Activated B cell treated with CpG ODN at 0.5 μM for 24 hours (primary cell): ENCODE measurements at places on chromosomes 7 and 10. TPM values are rescaled to one million over a fixed set of nuclear protein-coding genes. Genes with fewer than 3 reads are reported as not detected.
A peak's percentile ranks its signal among the peaks of the same experiment; 100 is the strongest.

DNA sequence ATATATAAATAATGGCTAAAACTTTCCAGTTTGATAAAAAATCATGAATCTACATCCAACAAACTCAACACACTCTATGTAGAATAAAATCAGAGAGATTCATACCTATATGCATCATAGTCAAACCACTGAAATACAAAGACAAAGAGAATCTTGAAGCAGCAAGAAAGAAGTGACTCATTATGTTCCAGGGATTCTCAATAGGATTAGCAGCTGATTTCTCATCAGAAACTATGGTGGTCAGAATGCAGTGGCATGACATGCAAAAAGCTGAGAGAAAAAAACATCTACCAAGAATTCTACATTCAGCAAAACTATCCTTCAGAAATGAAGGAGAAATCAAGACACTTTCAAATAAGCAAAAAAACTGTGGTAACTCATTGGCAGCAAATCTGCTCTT, 187.4 kb downstream of the RNLS start:
- H3K4me3 ChIP-seq: no peak overlapping the region
- no peaks in the 10 kb centered on the region for H3K27me3 ChIP-seq

GRCh38 chr7:70659263-70659662, 472.7 kb upstream of the GALNT17 start:
- no peak overlapping the region for H3K4me3 ChIP-seq
- no peaks in the 10 kb centered on the region for H3K4me1 ChIP-seq
- H3K27me3 ChIP-seq: no peaks in the 10 kb centered on the region
- H3K36me3 ChIP-seq: peaks cover 8% of the 10 kb centered on the region

DNA sequence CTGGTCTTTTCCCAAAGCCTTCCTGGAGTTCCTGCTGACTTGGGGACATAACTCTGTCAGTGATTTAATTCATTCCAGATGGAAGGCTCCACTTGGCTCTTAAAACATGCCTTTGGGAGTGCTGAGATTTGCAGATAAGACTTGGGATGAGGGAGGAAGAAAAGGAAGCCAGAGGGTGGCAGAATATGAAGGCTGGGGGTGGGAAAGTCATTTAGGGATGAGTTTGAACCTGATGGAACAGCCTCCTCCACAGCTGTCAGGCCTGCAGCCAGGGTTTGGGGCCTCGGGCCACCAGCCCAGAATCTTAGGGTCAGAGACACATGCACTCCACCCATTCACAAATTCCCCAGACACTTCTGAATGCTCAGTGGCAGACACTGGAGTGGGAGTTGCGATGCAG, 28.4 kb upstream of the EIF5AL1 start:
- no peaks in the 10 kb centered on the region for H3K4me1 ChIP-seq
- H3K27me3 ChIP-seq: peaks cover 2% of the 10 kb centered on the region
- H3K36me3 ChIP-seq: no peaks in the 10 kb centered on the region
- no peak overlapping the region for H3K27ac ChIP-seq
- DNase-seq: no peak

GRCh38 chr10:58384544-58384998, 639 bp upstream of the TFAM start:
- no peak for DNase-seq
- H3K4me3 ChIP-seq: peak overlapping the region; percentile 98
- peak overlapping the region; percentile 97 for H3K27ac ChIP-seq
- no peaks in the 10 kb centered on the region for H3K27me3 ChIP-seq
- H3K4me1 ChIP-seq: peaks cover 41% of the 10 kb centered on the region

- H3K27ac ChIP-seq: no peak overlapping the region
- H3K4me1 ChIP-seq: no peaks in the 10 kb centered on the region
- H3K27me3 ChIP-seq: no peaks in the 10 kb centered on the region
- H3K4me3 ChIP-seq: no peak overlapping the region
- no peaks in the 10 kb centered on the region for H3K36me3 ChIP-seq
- no peak for DNase-seq
Measured at GRCh38 chr7:17528636-17529035, 230.2 kb downstream of the AHR start.

- H3K4me3 ChIP-seq: no peak overlapping the region
- no peaks in the 10 kb centered on the region for H3K36me3 ChIP-seq
- no peak for DNase-seq
- H3K27me3 ChIP-seq: no peaks in the 10 kb centered on the region
Measured at GRCh38 chr7:36245684-36246299, 92.7 kb downstream of the EEPD1 start.

DNA sequence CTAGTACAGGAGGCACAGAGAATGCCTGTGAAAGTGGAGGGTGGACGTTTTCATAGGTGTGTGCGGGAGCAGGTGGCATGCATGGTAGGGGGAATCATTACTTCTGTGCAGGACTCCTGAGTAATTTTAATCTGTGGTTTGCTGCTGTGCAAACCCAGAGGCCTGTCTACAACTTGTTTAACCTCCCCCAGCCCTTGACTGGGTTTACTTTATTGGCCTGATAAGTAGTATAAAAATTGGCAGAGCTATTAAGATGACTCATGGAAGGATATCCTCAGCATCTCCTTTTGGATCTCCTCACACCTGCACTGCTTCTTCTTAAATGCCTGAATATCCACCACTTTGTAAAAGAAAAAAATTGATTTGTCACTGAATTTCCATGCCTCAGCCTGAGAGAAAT, 104.8 kb downstream of the AUTS2 start:
- H3K27me3 ChIP-seq: no peaks in the 10 kb centered on the region
- DNase-seq: no peak
- H3K36me3 ChIP-seq: no peaks in the 10 kb centered on the region
- peaks cover 10% of the 10 kb centered on the region for H3K4me1 ChIP-seq
- no peak overlapping the region for H3K27ac ChIP-seq
- H3K4me3 ChIP-seq: no peak overlapping the region

- H3K27me3 ChIP-seq: no peaks in the 10 kb centered on the region
- H3K36me3 ChIP-seq: no peaks in the 10 kb centered on the region
- H3K4me1 ChIP-seq: peaks cover 41% of the 10 kb centered on the region
- H3K4me3 ChIP-seq: peak overlapping the region; percentile 33
- peak overlapping the region; percentile 32 for H3K27ac ChIP-seq
Measured at GRCh38 chr7:114051871-114052331, 133.1 kb upstream of the PPP1R3A start.

- H3K27me3 ChIP-seq: no peaks in the 10 kb centered on the region
- DNase-seq: no peak
- no peaks in the 10 kb centered on the region for H3K4me1 ChIP-seq
Measured at GRCh38 chr10:82400841-82401240, 525.8 kb downstream of the NRG3 start.

GRCh38 chr10:101287997-101288635, 58.9 kb upstream of the LBX1 start:
- H3K4me1 ChIP-seq: peaks cover 22% of the 10 kb centered on the region
- H3K27me3 ChIP-seq: peaks cover 68% of the 10 kb centered on the region
- H3K4me3 ChIP-seq: no peak overlapping the region
- H3K27ac ChIP-seq: no peak overlapping the region

DNA sequence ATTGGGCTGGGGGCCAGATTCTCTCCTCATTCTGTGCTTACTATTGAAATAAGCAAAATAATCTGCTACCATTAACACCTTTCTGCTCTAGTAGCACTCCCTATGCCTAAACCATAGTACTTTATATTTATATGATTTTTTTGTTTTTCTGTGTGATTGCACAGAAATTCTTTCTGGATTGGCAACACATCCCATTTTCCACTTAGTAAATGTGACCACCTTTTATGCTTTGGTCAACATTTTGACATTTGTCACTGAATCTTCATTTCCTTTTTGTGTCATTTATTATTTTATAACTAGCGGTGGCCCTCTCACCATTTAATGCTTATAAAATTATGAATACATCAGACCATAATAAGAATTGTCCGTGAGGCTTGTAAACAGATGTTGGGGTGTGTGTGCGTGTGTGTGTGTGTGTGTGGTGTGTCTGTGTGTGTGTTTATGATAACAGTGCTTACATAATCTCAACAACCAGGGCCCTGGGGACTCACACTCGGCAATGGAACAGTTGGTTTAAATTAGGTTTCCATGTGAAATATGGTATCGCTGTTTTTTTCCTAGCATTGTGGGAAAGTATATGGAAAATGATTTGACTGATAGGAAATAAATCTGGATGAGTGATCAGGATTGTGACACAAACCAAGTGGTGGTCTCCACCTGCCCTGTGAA, 138.9 kb downstream of the NOC3L start:
- H3K4me3 ChIP-seq: no peak overlapping the region
- peaks cover 11% of the 10 kb centered on the region for H3K27me3 ChIP-seq
- H3K4me1 ChIP-seq: no peaks in the 10 kb centered on the region
- H3K36me3 ChIP-seq: no peaks in the 10 kb centered on the region
- H3K27ac ChIP-seq: no peak overlapping the region

DNA sequence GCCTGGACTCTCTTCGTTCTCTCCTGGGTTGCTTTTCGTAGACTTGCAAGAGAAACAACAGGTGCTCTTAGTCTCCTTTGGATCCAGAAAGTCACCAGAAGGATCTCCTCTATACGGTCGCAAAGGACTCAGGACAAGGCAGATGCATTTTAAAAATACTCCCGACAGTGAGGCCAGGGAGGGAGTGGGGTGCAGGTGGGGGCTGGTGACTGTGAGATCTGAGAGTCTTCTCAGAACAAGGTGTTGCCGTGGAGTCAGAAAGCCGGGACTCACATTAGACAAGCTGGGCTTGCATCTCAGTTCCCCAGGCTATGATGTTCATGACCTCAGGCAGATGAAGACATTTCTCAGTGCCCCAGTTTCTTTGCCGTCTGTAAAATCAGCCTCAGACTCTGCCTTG, 507.2 kb downstream of the TCERG1L start:
- no peak overlapping the region for H3K4me3 ChIP-seq
- H3K27me3 ChIP-seq: no peaks in the 10 kb centered on the region
- DNase-seq: no peak
- no peaks in the 10 kb centered on the region for H3K36me3 ChIP-seq
- H3K27ac ChIP-seq: no peak overlapping the region
- H3K4me1 ChIP-seq: no peaks in the 10 kb centered on the region

- DNase-seq: no peak
- H3K36me3 ChIP-seq: no peaks in the 10 kb centered on the region
- H3K4me3 ChIP-seq: no peak overlapping the region
- no peaks in the 10 kb centered on the region for H3K27me3 ChIP-seq
- no peaks in the 10 kb centered on the region for H3K4me1 ChIP-seq
Measured at GRCh38 chr7:78762625-78763024, 690.8 kb downstream of the MAGI2 start.

DNA sequence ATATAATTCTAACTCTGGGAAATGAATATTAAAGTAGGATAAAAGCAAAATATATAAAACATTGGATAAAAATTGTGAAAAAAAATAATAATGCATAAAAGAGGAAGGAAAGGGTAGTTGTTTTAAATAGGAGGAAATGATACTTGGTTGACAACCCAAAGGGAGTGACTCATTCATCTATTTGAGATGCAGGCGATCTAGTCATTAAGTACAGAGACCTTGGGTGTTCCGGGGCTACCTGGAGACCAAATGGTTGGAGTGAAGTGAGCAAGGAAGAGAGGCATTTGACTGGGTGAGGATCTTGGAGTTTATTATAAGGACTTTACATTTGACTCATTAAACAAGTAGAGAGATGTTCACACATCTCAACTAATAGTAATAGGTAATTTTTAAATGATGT, 111.0 kb downstream of the LRRTM3 start:
- no peaks in the 10 kb centered on the region for H3K4me1 ChIP-seq
- no peaks in the 10 kb centered on the region for H3K36me3 ChIP-seq
- DNase-seq: no peak
- no peak overlapping the region for H3K27ac ChIP-seq
- no peaks in the 10 kb centered on the region for H3K27me3 ChIP-seq

GRCh38 chr10:75033399-75034130, 77.9 kb upstream of the SAMD8 start:
- no peaks in the 10 kb centered on the region for H3K27me3 ChIP-seq
- no peak overlapping the region for H3K27ac ChIP-seq
- no peak for DNase-seq

DNA sequence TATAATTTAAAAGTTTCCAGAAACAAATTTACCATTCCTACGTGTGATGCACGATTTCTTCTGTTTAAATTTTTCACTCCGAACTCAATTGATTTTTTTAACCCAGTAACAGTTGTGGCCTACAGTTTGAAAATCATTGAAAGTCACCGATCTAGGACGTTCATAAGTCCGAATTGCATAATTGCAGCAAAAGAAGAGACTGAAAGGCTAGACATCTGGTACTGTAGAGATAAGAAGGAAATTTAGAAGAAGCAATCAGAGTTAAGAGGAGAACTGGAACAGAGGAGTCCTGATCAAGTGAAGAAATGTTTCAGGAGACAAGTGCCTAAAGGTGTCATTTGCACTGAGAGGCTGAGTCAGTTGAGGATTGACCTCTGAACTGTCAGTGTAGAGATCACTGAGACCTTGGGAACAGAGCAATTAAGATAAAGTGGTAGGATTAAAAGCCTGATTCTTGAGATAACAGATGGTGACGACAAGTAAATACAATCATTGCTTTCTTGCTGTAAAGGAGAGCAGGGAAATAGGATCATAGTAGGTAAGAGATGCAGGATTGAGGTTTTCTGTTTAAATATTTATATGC, 73.5 kb downstream of the ZFAND4 start:
- peaks cover 11% of the 10 kb centered on the region for H3K4me1 ChIP-seq
- H3K36me3 ChIP-seq: peaks cover 1% of the 10 kb centered on the region
- DNase-seq: no peak

- H3K4me3 ChIP-seq: no peak overlapping the region
- no peak overlapping the region for H3K27ac ChIP-seq
- no peaks in the 10 kb centered on the region for H3K4me1 ChIP-seq
- DNase-seq: no peak
Measured at GRCh38 chr7:89661876-89662275, 492.4 kb upstream of the STEAP1 start.

- no peak overlapping the region for H3K4me3 ChIP-seq
- H3K27me3 ChIP-seq: no peaks in the 10 kb centered on the region
- DNase-seq: no peak
- H3K27ac ChIP-seq: no peak overlapping the region
- H3K4me1 ChIP-seq: no peaks in the 10 kb centered on the region
Measured at GRCh38 chr7:152862856-152863255, 103.3 kb downstream of the ACTR3B start.

DNA sequence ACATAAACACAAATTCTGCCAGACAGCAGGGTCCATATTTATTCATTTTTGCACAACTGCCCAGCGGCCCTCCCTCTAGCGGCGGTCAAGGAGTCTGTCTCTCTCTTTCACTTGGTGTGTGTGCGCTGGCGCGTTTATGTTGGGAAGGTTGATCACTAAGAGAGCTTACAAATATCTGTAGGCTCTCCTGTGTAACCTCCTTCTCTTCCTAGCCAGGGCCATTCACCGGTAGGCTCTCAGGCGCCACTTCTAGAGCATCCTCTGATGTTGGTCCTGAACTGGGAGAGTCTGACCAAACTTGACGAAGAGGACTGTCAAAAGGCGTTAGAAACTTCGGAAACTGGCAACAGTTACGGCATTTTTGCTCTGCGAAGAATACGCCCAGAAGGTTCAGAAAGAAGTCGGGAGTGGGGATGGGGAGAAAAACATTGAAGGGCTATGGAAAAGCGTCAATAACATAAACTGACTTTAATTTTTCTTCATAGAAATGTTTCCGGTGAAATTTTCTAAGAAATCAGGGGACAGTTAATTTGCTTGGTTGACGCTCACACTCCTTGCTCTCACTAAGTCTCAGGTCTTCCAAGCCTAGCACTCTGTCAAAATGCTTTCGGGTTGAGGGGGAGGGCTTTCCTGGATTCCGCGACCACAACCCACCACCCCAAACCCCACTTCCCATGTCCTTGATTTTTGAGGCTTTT, 731.1 kb downstream of the ZWINT start:
- peaks cover 20% of the 10 kb centered on the region for H3K27me3 ChIP-seq
- H3K4me1 ChIP-seq: peaks cover 2% of the 10 kb centered on the region
- H3K36me3 ChIP-seq: no peaks in the 10 kb centered on the region
- H3K27ac ChIP-seq: no peak overlapping the region

Gene CEP41
- 5.1 and 6.6 TPM in 2 replicates for total RNA-seq

Gene SPDYE8
- not detected in 2 replicates for total RNA-seq

Gene TDRD1
- 0.33 and 0.59 TPM in 2 replicates for total RNA-seq

Gene ITPRIP
- 21.3 and 26.1 TPM in 2 replicates for total RNA-seq

Gene METTL2B
- total RNA-seq: 32.7 and 35.7 TPM in 2 replicates

Gene LRIT1
- total RNA-seq: not detected in 2 replicates

Gene VWDE
- not detected in 2 replicates for total RNA-seq

Gene FAM20C
- total RNA-seq: 0.11 and 0.20 TPM in 2 replicates

Gene MLLT10
- 40.6 and 48.7 TPM in 2 replicates for total RNA-seq
